Stimulated activated CD4-positive, alpha-beta T cell treated with anti-CD3 and anti-CD28 coated beads, TNF-alpha, amount 100 ng/mL, for 4 hours (primary cell): ENCODE measurements at places on chromosomes 2 and 18.

GRCh38 chr2:163345795-163346573 is 389.8 kb downstream of the FIGN start:
- no peak for DNase-seq

- DNase-seq = no peak
These were observed 5.9 kb upstream of the IMPACT start for GRCh38 chr18:24420551-24420950.

GRCh38 chr2:101689114-101689825 is 8.2 kb upstream of the MAP4K4 start:
- DNase-seq = no peak

GRCh38 chr2:48454504-48454903 is 75.5 kb upstream of the STON1 start:
- DNase-seq = no peak

- DNase-seq = peak; percentile 9
These were observed 54.2 kb upstream of the SEMA4C start for GRCh38 chr2:96923810-96924774.

DNA sequence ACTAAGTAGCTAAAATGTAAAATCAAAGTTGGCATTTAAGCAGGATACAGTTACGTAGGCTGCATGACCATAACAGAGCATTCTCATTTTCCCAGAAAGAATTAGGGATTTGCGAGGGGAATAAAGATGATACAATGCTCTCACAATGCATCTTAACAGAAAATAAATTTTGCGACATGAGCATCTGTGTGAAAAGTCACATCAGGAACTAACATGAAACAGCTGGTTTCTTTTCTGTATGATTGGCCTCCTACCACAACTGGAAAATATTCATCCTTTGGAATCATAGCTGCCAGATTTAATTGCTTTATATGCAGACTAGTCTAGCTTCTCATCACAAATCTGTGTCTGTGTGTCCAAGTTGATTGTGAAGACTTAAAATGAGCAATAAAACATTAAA is 66.0 kb downstream of the KCTD18 start:
- DNase-seq = no peak

GRCh38 chr18:58520969-58521368 is 107.9 kb downstream of the ALPK2 start:
- DNase-seq = no peak

DNA sequence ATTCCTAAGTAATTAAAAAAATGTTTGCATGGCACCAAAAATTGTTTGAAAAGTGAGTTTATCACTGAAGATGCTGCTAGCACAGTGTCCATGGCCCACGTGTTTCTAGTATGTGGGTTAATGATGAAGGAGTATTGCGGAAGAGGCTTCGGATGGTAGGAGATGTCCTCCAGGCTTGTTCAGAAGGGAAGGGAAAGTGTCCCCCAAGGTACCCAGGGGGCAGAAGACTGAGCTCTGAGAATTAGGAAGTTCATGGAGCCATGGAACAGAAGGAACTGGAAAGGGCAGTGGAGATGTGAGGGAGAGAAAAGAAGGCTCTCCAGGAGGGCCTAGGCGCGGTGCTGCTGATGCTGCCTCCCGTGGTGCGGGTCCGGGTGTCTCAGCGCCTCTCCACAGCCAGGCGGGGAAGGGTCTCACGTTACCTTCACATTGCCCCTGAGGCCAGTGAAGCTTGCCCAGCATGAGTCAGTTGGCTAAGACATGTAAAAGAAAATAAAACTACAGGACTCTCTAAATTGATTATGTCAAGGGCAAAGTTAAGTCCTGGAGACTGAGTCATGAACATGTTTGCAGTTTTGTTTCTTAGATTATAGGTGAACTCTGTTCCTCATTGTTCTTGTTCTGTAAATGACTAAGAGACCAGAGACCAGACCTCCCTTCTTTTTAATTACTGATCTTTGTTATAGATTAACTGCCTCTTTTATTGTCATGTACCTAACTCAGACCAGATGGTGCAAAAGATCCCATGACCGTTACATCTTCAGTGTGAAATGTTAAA is 89.0 kb downstream of the MTCL1 start:
- DNase-seq = no peak

DNA sequence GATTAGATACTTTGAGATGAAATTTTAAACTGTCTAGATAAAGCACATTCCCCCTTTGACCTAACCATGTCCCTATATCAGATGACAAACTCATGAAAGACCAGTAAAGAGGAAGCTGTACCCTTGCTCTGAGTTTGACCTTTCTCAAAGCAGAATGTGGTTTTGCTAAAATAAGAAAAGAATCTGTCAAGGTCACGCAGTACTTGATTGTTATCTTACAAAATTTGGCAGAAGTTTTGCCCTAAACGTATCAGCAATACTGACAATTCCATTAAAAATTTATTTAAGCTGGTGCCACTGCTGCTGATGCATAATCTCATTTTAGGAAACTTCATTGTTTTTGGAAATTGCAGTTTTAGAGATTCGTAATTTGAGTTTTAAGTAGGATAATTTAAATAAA is 31.2 kb upstream of the GALM start:
- DNase-seq = no peak

- no peak for DNase-seq
These were observed 156.4 kb downstream of the DSEL start for GRCh38 chr18:67359873-67360838.

GRCh38 chr2:104766683-104767082 is 87.2 kb upstream of the POU3F3 start:
- no peak for DNase-seq

DNA sequence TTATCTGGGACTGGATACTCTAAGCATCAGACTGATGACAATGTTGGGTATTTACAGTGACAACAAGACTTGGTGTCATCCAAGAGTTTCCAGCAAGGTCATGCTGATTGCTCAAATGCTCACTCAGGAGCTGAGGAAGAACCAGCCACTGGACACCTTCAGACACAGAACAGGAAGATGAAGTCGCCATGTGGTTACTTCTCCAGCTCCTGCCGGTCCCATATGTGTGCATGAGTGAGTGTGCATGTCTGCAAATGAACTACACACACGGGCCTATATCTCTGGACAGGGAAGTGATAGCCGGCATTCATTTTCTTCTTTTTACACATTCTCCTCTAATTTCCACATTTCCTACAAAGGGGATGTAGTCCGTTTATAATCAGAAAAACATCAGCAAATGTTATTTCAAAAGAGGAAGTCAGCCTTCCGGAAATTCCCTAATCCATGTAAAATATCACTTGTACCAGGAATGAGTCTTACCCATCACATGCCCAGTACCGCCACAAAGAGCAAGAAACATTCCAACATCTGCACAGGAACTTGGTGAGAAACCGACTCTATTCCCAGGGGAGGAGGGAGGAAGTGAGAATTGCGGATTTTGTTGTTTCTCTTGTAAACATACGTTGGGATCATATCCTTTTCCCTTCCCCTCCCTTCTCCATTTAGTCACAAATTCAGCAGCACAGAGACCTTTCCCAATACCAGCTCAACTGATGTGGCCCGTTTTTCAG is 10.8 kb downstream of the RFX8 start:
- no peak for DNase-seq

DNA sequence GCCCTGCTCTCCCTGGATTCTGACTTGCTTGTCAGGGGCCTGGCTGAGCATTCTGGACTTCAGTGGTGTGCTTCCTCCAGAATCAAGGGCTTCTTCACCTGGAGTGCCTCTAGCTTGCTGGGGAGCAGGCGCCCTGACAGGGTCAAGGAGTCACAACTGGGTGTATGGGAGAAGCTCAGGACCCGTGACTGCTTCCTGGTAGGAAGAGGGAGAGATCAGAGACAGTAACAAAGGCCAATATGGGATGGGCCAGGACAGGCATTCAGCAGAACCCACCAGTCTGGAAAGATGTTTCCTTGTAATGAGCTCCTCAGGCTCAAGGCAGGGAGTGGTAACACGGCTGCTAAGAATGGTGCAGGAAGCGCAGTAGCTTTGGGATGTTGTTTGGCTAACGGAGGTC is 104.4 kb upstream of the ACAA2 start:
- no peak for DNase-seq

DNA sequence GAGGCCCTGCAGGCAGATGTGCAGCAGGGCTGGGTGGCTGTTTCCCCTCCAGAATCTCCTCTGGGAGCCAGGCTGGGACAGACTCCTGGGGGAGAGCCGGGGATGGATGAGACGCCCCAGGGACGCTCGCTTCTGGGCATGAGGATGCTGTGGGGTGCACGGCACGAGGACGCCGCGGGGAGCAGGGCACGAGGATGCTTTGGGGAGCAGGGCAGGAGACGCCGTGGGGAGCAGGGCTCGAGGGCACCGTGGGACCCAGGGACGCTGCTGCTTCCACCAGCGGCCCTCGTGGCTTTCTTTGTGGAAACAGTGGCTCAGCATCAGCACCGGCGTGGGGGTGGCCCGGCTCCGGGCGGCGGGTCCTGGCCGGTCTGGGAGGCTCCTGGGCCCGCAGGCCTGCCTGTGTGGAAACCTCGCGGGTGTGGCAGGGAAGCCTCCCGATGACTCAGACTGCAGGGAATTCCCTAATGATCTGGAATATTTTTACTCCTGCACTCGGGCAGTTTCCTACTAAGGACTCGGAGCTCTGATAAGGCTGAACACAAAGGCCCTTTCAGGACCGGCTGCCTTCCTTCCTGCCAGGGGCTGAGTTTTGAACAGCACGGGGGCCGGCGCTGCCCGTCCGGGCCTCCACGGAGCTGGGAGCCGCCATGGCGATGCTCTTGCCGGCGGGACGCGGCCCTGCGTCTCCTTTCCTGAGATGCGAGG is 62.6 kb downstream of the NFATC1 start:
- no peak for DNase-seq

DNA sequence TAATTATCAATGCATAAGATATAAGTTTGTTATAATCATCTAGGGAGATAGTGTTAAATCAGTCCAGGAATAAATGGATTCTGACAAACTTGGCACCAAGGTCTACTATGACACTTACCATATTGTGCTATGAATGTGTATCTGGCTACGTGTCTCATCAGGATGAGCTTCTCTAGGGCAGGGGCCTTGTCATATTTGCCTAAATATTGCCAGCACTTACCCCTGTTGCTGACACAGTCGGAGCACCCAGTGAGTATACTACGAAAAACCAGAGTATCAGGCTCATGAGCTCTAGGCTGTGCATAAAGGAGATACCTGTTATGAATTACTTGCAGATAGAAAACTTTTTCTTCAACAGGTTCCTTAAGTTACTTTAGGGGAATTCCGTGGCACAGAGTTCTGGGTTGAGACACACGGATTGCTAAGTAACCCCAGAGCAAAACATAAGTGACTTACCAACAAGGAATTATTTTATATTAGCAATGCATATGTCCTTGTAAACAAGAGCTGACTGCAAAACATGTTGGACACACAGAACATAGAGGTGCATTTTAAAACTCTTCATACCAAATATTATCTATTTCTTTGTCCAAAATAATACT is 7.7 kb upstream of the TTC39C start:
- DNase-seq = no peak

DNA sequence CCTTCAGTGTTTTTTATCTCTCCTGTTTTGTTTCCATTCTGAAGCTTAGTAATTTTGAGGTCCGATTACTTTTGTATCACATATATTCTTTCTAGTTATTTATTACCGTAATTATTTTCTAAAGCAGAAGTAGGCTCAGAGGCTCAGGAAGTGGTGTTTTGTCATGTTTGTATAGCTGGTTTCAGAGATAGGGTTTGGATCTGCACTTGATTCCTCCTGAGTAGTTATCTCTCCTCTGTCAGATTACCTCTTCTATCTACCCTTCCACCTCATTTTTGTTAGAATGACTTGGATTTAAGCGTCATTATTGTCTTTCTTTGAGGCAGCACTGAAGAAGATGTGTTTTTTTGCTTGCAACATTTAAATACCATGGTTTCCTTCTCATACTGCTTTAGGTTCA is 95.4 kb downstream of the MTA3 start:
- DNase-seq = no peak

- DNase-seq = no peak
These were observed 115.0 kb upstream of the CDCA7 start for GRCh38 chr2:173239644-173240043.

- DNase-seq = no peak
These were observed 1526.7 kb downstream of the LRP1B start for GRCh38 chr2:140604096-140604495.

- DNase-seq = no peak
These were observed 43.8 kb upstream of the LTBP1 start for GRCh38 chr2:32902986-32903385.

DNA sequence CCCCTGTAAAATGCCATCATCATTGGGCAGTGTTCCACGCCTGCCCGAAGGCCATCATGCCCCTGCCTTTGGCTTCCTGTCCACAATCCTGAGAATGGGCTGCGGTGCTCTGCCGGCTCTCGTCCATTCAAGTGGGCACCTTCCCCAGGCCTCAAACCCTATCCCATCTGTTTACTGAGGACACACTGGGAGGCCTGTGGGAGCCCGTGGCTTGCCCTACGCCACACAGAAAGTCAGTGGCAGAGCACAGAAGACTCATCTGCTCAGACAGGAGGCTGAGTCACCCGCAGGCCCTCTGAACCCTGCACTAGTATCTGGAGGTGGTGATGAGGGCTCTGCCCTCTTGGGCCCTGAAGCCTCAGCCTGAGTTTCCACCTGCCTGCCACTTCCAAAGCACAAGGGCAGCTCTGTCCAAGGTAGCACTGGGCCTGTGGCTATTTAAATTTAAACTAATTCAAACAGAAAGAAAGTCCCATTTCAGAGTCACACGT is 19.1 kb upstream of the ANKRD53 start:
- DNase-seq = no peak

- DNase-seq = no peak
These were observed 2.6 kb upstream of the THUMPD2 start for GRCh38 chr2:39781697-39782096.

- no peak for DNase-seq
These were observed 71.5 kb downstream of the CDC42EP3 start for GRCh38 chr2:37599688-37600525.

- no peak for DNase-seq
These were observed 7.5 kb upstream of the STAMBP start for GRCh38 chr2:73821227-73821626.

DNA sequence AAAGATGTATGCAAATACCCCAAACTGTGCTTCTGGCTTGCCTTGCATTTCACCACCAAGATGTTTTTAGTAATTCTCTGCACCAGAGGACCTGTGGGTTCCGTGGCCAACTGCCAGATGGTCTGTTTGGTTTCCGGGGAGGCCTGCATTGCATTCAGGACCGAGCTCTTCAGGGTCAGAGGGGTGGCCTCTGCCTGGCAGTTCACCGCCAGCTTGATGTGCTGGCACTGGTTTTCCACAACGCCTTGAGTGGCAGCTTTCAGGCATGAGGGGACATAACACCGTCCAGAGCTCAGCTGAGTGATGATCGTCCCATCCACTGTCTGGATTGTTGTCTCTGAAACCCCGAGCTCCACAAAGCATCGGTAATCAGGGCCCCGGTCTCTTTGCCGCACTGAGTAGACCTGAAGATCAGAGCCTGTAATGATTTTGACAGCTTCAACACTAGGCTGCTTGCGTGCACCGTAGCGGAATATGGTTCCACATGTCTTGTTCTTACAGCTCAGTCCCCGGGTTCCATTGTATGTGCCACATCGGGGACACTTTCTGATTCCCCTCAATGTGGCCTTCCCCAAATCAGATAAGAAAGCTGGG is 9.4 kb downstream of the C2orf42 start:
- no peak for DNase-seq

GRCh38 chr2:168913495-168913894 is 12.4 kb downstream of the G6PC2 start:
- no peak for DNase-seq

- no peak for DNase-seq
These were observed 148.7 kb downstream of the DYSF start for GRCh38 chr2:71602115-71602495.

- no peak for DNase-seq
These were observed 230.5 kb downstream of the ZNF407 start for GRCh38 chr18:74828200-74828599.

- no peak for DNase-seq
These were observed 20.4 kb upstream of the ZNF397 start for GRCh38 chr18:35220424-35220823.
